Stimulated activated CD4-positive, alpha-beta T cell treated with anti-CD3 and anti-CD28 coated beads, TNF-alpha, amount 100 ng/mL, for 48 hours (primary cell): ENCODE measurements at places on chromosomes 16 and 17.

- no peak for DNase-seq
Measured at GRCh38 chr16:72721981-72722380, 325.9 kb downstream of the ZFHX3 start.

DNA sequence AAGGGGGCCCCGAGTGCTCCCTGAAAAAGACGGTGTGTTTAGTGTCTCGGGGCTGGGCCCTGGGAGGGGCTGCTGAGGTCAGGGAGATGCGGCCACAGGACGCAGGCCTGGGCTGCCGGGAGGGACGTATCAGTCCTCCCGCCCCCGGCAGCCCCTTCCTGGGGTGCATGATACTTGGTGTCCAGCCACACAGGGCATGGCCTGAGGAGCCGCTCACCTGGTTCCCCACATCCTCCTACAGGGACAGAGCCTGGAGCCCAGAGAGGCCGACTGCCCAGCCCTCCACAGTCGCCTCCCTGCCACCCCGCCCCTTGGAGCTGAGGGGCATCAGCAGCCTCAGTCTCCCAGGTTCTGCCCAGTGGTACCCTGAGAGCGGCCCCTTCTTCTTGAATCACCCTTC, 12.0 kb upstream of the DEF8 start:
- no peak for DNase-seq

GRCh38 chr17:81451823-81452222, 56.6 kb downstream of the BAHCC1 start:
- no peak for DNase-seq

DNA sequence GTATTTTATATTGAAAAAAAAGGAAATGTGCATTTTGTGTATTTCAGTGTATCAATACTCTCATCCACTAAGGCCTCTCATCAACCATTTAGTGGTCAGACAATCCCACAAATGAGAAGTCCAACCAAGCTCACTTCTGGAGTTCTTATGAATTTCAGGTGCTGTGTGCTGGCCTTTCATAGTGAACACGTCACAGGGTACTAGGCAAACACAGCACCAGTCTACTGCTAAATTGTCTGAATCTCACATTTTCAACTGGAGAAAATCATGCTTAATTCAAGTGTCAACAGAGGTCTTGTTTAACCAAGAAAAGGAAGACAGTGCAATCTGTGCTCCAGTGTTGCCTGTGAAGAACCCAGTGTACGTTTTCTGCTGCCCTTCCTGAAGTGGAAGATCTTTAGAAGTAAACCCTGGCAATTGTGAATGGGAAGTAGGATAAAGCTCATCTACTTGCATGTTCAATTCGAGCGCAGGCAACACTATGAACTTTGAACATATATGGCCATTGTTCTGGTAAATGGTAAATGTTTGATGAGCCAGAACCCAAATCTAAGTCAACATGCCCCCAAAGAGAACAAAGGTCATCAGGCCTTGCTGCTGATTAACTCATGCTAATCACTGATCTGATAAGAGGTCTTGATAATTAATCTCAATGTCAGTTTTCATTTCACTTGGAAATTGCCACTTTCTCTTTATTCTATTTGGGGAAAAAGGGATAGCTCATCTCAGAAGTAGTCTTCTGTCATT, 439.2 kb upstream of the SOX9 start:
- no peak for DNase-seq

DNA sequence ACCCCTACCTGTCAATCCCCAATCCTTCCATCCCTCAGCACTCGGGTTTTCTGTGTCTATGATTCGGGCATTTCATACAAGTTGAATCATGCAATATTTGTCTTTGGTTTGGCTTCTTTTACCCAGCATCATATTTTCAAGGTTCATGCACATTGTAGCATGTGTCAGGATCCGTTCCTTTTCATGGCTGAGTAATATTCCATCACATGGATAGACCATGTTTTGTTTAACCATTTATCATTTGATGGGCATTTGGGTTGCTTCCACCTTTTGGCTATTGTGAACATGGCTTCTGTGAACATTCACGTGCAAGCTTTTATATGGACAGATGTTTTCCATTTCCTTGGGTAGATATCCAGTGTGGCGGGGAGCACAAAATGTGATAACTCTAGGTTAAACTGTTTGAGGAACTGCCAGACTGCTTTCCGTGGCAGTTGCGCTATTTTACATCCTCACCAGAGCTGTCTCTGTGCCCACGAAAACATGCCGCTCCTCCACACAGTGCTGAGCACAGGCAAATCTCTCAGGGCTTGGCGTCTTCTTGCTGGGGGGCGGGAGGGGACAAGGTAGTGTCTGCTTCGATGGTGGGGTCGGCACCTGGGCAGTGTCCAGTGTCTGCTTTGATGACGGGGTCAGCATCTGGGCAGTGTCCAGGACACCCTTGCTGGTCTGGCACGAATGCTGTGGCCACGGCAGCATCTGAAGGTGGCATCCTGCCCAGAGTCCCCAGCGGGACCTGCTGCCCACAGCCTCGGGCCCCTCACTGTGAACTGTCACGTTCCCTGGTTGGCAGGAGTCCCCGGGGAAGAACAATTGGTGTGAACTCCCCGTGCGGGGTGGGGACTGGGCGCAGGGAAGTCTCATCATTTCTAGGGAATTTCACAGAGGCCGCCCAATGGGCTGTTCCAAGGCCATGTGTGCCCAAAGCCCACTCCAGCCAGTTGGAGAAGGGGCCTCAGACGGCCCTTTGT, 32.4 kb upstream of the JPH3 start:
- DNase-seq = no peak

- DNase-seq = no peak
Measured at GRCh38 chr17:17983376-17983775, 10.7 kb downstream of the DRC3 start.

DNA sequence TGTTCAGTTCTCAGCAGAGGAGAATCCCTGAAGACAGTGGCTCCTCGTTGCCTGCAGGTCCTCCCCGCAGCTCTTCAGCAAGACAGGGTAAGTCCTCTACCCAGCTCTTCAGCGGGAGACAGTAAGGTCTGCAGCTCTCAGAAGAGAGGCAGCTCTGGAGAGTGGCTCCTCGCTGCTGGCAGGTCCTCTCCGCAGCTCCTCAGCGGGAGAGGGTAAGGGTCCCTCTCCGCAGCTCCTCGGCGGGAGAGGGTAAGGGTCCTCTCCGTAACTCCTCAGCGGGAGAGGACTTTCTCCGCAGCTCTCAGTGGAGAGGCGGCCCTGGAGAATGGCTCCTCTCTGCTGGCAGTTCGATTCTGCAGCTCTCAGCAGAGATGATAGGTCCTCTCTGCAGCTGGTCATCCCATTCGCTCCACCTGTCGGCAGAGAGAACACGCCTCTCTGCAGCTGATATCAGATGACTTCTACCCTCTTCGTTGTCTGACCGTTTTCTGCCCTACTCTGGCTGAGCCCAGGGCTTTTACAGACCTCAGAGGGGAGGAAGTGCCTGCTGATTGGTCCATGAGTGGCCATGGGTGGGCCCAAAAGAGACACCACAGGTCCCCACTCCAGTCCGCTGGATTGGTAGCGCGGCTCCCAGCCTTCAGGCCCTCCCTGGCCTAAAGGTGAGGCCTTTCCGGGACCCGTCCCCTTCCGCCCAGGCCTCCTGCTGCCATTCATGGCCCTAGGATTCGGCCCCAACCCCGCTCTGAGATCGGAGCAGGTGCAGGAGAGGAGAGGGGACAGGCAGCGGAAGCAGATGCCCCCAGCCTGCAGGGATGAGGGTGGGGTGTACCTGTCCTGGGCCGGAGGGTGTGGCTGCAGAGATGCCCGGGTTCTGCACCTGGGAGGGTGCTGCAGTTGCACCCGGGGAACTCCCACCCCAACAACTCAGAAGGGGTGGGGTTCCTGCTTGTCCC, 11.9 kb upstream of the SHCBP1 start:
- DNase-seq = no peak

GRCh38 chr16:89971495-89972243, 23.1 kb downstream of the DEF8 start:
- DNase-seq = no peak

DNA sequence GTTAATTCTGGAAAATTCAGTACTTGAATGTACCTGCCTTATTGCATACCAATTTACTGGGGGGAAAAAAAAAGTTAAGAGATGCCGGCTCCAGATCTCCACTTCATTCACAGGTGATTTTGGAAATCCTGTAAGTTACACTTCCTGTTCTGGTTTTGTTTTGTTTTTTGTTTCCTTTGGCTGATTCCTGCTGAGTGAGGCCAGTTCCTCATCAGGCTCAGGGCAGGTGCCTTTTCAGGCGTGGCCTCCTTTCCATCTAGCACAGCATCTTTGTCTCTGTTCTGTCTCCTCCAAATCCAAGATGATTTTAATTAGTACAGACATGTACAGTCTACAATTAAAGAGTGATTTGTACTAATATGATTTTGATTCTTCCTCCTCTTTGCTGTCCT, 19.2 kb downstream of the CYB561 start:
- DNase-seq = no peak

DNA sequence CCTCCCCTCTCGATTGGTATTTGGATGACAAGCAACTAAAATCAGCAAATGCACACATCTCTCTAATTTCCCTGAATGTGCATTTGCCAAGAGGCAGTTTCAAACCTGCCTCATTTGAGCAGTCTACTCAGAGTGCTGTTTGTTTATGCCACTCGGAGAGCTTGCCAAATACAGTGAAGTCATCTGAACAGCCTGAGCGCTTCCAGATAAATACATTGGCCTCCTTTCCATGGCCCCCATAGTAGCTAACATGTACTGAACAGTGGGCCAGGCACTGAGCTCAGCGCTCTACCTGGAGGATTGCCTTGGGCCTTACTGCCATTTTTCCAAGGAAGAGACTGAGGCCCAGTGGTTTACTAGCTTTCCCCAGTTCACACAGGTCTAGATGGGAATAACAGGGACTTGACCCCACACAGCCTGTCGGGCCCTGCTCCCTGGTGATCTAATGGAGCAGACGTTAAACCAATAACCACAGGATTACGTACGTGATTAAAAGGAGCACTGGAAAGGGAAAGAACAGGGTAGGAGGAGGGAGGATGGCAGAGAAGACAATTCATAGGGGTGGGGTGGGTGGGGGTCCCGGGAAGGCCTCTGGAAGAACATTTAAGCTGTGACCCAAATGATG, 18.7 kb upstream of the ANKRD40CL start:
- no peak for DNase-seq

DNA sequence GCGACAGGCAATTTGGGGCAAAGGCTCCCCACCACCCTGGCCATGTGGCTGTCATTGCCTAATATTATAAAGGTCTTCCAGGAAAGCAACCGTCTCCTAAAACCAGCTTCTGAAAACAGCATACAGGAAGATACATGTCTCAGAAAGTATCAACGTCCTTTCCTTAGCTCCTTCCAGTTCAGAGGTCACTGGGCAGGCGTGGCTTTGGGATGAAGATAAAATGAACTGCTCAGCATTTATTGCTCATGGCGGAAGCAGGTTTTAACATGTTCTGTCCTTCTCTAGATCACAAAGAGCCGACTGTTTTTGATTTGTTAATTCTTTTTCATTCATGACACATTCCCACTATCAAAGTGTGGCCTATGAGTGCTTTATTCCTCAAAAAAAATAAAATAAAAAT, 8.0 kb downstream of the CFAP20 start:
- no peak for DNase-seq

DNA sequence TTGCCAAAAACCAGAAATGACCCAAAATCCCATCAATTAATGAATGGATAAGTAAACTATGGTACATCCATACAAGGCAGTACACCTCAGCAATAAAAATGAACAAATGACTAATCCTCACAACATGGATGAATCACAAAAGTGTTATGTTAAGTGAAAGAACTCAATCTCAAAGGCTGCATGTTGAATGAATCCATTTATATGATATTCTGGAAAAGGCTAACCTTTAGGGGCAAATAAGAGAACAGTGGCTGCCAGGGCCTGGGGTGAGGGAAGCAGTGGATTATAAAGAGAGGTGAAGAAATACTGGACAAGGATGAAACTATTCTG, 46.1 kb upstream of the MSI2 start:
- no peak for DNase-seq

DNA sequence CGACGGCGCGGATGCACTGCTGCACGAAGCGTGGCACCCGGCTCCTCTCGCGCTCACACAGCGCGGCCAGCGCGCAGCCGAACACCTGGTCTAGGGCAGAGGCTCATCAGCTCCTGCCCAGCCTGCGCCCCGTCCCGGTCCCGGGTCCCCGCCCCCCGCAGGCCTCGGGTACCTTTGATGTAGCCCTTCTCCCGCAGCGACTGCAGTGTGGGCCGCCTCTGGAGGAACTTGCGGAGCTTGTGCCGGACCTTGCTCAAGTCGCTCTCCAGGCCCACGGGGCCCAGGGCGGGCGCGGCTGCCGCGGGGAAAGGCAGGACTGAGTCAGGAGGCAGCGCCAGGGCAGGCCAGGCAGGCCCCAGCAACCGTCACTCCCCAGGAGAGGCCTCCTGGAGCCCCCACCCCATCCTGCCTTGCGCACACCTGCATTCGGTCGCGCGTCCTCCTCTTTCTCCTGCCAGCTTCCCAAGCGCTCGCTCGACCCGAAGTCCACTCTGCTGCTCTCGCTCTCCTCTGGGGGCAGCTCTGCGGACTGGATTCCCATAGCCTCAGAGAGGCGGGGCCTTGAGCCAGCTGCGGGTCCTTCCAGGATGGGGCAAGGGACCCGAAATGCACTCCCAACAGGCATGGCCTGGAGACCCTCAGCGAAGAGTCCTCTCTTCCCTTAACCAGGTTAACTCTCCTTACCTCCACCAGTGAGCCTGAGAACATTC, 36.0 kb downstream of the ARHGAP27 start:
- DNase-seq = no peak

DNA sequence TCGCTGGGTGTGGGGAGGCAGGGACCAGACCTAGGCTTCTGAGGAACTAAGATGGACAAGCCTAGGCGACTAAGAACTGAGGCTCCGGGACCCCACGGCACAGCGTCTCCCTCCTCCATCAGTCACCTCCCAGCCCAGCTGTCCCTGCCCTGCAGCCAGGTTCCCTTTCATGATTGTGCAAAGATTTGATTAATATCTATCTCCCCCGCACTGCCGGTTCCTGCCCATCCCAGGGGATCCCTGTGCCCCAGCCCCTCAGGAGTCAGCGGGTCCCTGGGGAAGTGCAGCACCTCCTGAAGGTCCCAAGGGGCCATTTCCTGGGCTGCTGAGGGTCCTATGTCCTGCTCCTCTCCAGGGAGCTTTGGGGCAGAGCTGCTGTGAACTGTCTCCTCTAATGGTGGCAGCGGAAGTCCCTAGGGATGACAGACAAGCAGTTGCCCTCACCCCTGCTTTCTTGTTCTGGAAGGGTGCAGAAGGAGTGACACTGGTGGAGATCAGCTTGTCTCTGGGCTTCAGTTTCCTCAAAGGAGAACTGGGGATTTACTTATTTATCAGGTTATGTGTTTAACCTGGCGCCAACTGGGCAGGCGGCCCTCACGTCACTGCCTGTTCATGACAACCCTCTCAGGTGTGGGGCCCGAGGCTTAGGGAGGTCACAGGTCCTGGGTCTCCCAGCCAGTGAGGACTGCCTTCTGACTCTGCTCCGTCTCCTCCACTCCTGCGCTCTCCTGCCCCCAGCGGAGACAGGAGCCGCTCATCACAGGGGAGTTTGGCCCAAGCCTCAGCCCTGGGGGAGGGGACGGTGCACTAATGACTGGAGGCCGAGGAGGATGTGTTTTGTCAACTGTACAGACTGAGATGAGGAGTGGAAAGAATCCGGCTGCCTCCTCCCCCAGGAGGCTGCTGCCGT, 1.9 kb upstream of the C16orf74 start:
- no peak for DNase-seq
